Activated T-cell treated with anti-CD3 and anti-CD28 coated beads for 1 hour (primary cell): ENCODE measurements at places on chromosomes 2 and 18.

GRCh38 chr2:138252587-138252986 lies 249.0 kb upstream of the SPOPL start:
- DNase-seq = no peak

GRCh38 chr2:229270551-229271410 lies at the start of gene PID1:
Gene PID1 (minus strand): TSS chr2:229271287. CDS start chr2:229271043, 244 bp downstream.
- DNase-seq = no peak

DNA sequence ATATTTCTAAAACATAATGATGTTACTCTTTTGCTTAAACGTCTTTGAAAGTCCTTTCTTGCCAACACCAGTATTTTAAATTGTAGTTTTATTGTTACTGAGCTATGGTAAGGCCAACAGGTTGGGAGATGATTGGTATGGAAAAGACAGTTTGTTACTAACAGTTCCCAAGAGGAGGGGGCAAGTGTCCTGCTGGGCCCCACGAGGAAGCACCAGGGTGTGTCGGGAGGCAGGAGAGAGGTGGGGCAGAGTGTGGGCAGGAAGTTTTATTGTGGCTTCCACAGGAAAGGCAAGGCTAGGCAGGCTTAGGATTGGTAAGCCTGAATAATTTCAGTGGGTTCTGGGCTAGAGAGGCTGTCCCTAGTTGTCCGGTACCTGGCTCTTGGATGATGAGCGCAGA lies 134.3 kb downstream of the SOCS6 start:
- DNase-seq = no peak

GRCh38 chr18:7164323-7165004 lies 46.9 kb upstream of the LAMA1 start:
- DNase-seq = no peak

DNA sequence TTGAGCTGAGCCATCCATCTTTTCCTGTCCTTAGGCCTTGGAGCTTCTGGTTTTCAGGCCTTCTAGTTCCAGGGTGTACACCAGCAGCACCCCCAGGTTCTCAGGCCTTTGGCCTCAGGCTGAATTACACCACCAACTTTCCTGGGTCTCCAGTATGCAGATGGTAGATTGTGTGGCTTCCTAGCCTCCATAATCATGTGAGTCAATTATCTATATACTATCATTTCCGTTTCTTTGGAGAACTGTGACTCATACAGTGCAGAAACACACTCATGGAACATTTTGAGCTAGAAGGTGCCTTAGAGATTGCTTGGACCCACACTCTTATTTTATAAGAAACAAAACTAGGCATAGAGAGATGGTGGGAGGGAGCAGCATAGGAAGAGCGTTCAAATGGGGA lies 167.4 kb downstream of the NCK2 start:
- DNase-seq = no peak

DNA sequence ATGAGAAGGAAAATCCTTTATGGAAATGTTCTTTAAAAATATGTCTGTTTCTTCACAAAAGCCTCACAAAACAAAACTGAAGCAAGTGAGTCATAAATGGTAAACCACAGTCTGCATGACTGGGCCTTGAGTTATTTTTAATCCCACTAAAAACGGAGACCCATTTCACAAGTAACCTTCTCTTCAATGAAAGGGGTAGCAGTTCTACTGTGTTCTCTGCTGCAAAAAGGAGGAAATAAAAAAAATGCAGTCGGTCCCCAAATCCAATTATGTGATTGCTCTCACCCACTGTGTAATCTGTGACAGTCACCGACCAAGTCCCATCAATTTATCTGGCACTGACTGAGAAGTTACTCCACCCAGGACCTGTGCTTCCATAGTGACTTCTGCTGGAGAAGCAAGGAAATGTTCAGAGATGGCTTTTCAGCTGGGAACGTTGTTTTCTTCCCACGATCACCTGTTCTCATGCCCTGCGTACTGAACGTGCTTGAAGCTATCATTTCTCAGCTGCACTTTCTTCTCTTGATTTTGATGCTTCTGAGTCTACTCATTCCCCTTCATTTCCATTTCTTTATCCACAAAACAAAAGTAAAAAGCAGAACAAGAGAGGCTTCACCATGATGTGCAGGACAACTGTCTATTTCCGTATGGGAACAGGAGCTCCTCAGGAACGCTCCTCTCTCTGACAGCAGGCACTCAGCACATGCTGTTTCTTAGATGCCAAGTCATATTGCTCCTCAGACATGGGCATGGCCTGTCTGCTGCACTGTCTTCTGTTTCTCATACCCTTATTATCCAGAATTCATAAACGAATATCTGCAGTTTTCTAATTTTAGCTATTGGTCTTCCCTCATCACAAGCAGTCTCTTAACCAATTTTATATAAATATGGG lies 80.0 kb upstream of the TMEM200C start:
- DNase-seq = no peak

- no peak for DNase-seq
These were observed 275.3 kb downstream of the GALR1 start for GRCh38 chr18:77524909-77525308.

GRCh38 chr2:71877636-71878035 lies 270.0 kb downstream of the CYP26B1 start:
- no peak for DNase-seq

GRCh38 chr2:190879474-190880377 lies 895 bp upstream of the GLS start:
- peak; percentile 38 for DNase-seq

GRCh38 chr2:236262238-236262637 lies 2.0 kb downstream of the ASB18 start:
- DNase-seq = no peak

- DNase-seq = no peak
These were observed 12.5 kb upstream of the POLR1B start for GRCh38 chr2:112529757-112530156.

- DNase-seq = no peak
These were observed 207.7 kb downstream of the BCL2 start for GRCh38 chr18:63111671-63112402.

- no peak for DNase-seq
These were observed 6.5 kb downstream of the PIAS2 start for GRCh38 chr18:46910856-46911255.

- no peak for DNase-seq
These were observed 470.8 kb upstream of the TNP1 start for GRCh38 chr2:217330647-217331046.

GRCh38 chr18:73514449-73514848 lies 633.2 kb downstream of the FBXO15 start:
- DNase-seq = no peak

- no peak for DNase-seq
These were observed 52.7 kb upstream of the EML4 start for GRCh38 chr2:42116195-42117181.

DNA sequence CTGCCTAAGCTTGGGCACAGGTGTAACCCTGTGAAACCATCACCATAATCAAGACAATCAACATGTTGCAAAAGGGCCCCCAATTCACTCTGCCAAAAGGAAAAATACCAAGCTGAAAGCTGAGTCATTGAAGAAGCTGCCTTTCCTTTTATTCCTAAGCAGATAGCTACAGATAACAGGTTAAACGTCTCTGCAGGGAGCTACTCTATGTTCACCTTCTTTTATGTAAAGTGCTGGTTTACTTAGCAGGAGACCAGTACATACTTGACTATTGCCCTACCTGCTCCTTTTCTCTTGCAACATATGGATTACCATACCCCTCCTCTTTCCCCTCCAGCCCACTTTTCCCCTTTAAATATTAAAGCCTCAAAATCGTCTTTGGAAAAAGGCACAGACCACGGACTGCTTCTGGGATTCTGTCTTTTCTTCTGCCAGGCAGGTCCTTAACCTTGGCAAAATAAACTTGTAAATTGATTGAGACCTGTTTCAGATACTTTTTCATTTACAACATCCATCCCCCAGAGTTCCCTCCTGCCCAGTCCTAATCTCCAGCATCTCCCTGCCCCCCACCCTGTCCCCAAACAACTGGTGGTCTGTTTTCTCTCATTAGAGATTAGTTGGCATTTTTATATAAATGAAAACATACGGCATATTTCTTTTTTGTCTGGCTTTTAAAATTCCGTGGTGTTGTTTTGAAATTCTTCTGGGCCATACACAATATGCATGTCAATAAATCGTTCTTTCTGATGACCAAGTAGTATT lies 37.8 kb upstream of the LDLRAD4 start:
- DNase-seq = no peak

DNA sequence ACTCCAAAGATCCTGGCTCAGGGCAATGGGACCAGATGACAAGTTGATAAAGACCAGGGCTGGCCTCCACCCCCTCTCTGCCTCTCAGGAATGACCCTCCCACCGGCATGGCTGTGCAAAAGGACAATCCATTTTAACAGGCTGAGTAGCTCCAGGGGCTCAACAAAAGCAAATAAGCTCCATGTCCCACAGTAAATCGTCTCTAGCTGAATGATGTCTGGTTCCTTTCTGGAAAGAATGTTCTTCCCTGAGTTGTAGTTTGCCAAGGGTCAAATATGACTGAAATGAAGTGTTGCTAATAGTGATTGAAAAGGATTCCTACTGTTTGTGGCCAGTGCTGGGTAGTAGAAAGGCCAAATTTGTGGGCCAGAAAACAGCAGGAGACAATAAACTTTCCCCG lies 434.4 kb upstream of the ETAA1 start:
- DNase-seq = no peak

- DNase-seq = no peak
These were observed 23.8 kb downstream of the C1QL2 start for GRCh38 chr2:119134775-119135174.

DNA sequence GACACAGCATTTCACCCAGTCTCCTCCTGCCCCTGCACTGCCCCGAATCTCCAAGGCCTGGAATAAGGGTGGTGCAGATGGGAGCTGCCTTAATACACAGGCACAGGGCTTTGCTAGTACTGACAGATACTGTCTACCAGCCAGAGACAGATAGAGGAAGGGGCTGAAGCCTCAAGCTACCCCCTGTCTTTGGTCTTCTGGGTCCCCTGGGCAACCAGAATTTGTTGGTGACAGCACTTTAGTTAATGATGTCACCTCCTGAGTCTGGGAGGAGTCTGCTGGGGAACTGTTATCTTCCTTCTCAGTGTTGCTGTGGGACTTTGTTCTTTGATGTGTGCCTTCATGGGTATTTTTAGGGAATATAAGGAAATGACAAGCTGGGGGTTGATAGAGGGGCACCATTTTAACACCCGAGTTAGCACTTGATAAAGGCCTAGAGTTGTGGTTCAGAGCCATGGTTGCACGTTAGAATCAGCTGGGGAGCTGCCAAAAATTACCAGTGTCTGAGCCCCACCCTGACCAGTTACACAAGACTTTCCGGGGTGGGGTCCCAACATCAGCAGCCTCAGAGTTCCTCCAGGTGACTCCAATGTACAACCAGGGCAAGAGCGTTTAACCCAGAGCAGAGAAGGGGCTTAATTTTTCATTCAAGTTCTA lies 136.8 kb downstream of the SMAD7 start:
- no peak for DNase-seq

- no peak for DNase-seq
These were observed 22.2 kb upstream of the TTN start for GRCh38 chr2:178829299-178829960.

- DNase-seq = no peak
These were observed 571.6 kb downstream of the ARHGAP15 start for GRCh38 chr2:143700865-143701264.

GRCh38 chr2:127103243-127104165 lies 3.5 kb downstream of the BIN1 start:
- DNase-seq = no peak

GRCh38 chr18:70500748-70501147 lies 211.9 kb downstream of the SOCS6 start:
- DNase-seq = no peak

- DNase-seq = no peak
These were observed 185.8 kb downstream of the NRP2 start for GRCh38 chr2:205868053-205868452.

- no peak for DNase-seq
These were observed 36.6 kb upstream of the CD28 start for GRCh38 chr2:203669820-203670219.

- no peak for DNase-seq
These were observed 18.2 kb downstream of the ACVR2A start for GRCh38 chr2:147862859-147863516.
